ENCODE measurements at places on chromosomes 4 and X. TPM values are rescaled to one million over a fixed set of nuclear protein-coding genes. Genes with fewer than 3 reads are reported as not detected.

The CLDN24 gene
- total RNA-seq, result not detected

The HTRA3 gene
- 1.2 TPM for total RNA-seq

The APLN gene
- total RNA-seq, result 2.7 TPM

The GJB1 gene
- not detected for total RNA-seq

The CLDN34 gene
- total RNA-seq, result 0.62 TPM

The TBX22 gene
- not detected for total RNA-seq

The LUZP4 gene
- total RNA-seq, result not detected

The WDR44 gene
- 34.6 TPM for total RNA-seq

Data from occipital lobe (tissue), 3 donors.